ENCODE measurements at places on chromosomes 5 and 9.

DNA sequence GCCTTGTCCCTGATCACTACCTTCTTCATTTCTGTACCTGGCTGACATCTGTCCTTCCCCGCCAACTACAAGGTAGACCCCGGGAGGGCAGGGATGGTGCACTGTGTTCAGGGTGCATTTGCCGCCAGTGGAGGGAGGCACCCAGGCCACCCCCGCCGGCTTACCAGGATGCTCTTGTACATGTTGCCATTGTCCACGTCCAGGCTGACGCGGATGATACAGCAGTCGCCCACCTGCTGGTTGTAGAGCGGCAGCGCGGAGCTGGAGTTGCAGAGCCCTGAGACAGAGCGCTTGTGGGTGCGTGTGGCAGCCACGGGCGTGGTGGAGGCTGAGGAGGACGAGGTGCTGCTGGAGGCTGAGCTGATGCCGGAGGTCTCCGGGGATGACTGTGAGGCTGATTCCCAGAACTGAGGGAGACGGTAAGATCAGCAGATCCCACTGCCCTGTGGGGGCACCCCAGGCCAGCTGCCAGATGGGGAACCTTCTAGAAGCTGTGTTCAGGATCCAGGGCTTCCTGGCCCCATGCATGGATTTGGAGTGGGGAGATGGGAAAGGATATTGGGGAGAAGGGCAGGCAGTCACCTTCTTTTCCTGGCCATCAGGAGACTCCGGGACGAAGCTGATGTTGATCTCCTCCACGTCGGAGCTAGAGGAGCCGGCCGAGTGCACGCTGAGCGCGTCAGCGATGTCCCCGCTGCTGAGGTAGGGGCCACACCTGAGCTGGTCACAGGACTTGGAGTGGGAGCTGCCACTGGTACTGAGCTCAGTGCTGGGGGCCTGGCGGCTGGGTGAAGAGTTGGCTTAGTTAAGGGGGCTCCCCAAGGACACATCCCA lies 19.5 kb downstream of the RALGDS start:
- DNase-seq = no peak

- no peak for DNase-seq
Observed at GRCh38 chr5:175243441-175243840, 200.5 kb downstream of the DRD1 start.

GRCh38 chr5:35753500-35753899 lies 103.2 kb upstream of the IL7R start:
- no peak for DNase-seq

DNA sequence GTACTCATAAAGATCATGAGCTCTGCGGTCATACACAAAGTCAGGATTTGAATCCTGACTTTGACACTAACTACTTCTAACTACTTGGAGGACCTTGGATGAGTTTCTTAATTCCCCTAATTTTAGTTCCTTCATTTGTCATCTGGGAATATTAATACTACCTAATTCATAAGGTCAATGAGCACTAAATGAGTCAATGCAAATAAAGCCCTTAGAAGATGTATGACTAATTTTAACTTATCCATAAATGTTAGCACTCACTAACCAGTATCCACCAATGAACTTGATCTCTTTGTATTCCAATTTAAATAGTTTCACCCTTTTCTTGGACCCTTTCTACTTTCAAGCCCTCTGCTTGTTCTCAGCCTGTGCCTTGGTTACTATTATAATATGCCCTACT lies 1106.4 kb downstream of the CDH18 start:
- DNase-seq = no peak

GRCh38 chr9:115305543-115305942 lies 187.6 kb upstream of the TNC start:
- DNase-seq = no peak
